Ovary (tissue), 10 donors: ENCODE measurements at places on chromosomes 5 and 9.

DNA sequence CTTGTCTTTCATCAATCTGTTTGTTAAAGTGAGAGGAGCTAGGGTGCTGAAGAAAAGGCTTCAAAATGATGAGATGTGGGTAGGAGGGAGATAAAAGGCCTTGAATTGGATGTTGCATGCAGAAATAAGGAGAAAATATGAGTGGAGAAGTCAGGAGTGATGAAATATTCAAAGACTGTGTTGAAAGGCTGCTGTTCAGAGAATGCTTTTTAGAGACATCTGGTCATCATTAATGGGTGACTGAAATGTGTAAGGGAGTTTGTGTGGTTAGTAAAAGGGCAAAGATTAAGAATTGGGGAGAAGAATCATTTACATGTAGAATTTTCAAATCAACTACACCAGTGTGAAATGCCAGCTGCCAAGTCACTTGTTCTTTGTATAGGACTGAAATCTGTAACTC is 383.9 kb downstream of the MAT2B start:
- DNase-seq, result no peak

DNA sequence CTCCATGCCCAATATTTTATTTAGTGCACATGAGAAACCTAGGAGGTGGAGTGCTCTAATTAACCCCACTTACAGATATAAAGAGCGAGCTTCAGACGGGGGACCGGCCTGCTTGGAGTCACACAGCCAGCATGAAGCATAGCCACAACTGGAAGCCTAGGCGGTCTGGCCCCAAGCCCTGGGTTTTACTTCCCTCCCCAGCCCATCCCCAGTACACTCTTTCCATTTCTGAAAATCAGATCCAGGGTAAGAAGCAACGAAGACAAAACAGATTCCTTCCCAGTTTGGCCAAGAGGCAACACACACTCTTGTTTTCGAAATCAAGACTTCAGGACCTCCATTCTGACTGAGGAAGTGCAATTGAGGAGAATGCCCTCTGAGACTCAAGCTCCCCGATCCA is 27.1 kb downstream of the KCNMB1 start:
- no peak for DNase-seq

DNA sequence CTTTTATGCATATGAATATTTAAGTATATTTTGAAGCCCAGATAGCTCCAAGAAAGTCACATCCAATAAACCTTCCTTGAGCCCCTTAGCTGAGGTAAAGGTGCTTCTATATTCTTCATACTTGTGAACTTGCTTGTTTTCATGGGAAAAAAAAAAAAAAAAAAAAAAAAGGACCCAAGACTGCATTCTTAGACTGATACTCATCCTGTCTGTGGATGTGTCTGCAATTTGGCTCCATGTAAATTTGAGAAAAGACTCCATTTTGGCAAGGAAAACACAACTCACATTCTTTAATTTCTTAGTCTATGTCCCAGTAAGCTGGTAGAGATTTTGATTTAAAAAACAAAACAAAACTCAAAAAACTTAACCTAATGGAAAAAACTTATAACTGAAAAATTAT is 238.3 kb downstream of the FBXL17 start:
- DNase-seq, result no peak

DNA sequence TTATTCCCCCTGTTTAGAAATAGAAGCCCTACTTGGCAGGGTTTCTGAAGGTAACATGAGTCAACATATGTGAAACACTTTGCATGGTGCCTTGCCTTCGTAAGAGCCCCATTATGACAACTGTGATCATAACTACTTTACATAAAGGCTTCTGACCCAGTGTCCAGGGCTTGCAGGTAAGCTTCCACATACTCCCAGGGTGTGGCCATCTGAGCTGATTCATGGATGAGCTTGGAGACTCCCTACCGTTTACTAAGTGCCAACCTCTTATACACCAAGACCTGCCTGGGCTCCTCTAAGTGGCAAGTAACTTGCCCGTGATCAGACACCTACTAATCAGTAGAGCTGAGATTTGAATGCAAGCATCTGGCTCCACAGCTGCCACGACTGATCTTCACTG is 62.8 kb upstream of the C5orf58 start:
- DNase-seq, result no peak

- DNase-seq, result no peak
Observed at GRCh38 chr5:43304525-43304924, 8.7 kb downstream of the HMGCS1 start.

DNA sequence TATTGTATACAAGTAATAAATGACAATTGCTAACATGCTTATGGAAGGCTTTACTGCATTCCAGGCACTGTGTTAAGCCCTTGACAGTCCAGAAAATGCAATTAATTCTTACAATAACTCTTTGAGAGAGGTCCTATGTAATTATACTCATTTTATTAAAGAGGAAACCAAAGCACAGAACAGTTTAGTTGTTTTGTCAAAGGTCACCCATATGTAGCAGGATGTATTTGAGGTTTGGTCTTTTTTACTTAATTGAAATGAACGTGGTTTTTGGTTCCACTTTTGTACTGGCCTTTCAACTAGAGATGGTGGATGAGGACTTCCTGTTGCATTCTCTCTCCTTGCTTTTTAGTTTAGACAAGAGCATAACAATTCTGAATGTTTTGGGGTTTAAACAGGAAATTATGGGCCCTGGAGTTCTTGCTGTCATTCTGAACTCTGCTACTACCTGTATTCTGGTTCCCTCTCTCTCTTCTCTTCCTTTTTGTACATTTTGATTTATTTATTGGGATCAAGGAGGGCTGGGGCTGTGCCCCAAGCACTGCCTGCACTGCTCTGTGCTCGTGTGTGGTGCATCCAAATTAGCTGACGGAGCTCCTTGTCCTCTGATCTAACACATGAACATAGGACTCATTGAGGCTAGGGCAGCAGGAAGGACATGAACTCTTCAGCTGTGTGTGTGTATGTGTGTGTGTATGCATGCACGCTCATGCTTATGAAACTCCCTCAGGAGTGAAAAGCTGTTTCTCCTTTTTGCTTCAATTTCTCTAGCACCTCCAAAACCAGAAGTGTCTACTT is 47.4 kb downstream of the SLC28A3 start:
- DNase-seq, result no peak

GRCh38 chr5:1776831-1777230 is 22.8 kb downstream of the MRPL36 start:
- no peak for DNase-seq

DNA sequence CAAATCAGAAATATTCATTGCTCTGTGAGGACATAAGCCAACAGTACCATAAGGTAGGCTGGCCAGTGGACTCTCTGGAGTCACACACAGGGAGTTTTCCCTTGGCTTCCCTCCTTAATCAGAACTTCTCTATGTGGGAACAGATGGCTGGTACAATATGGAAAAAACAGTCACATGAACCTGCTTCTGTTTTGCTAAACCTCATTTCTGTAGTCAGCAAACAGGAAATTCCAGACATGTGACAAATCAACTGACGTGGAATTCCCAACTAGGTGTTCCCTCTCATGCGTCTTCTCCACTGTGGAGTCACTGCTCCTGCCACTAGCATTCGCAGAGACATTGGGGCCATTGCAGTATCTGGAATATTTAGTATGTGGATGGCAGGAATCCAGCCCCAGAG is 617.6 kb downstream of the KIF4B start:
- no peak for DNase-seq

- peak; percentile 23 for DNase-seq
Observed at GRCh38 chr5:178388386-178389025, 155.9 kb upstream of the PHYKPL start.

DNA sequence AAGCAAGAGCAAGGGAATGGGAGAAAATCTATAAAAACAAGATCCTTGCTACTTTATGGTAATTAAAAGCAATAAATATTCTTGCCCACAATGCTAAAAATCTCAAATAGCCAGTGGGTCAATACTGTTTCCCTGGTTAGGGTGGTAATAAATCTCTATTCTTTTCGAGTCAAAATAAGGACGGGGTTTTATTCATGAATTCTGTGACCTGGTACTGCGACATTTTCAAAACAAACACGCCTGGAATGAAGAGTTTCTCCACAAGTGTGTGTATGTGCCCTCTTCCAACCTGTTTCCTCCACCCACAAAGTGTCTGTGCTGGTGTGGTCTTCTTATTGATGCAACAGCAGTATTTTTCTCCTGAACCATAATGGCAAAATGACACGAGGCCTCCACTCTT is 358.8 kb upstream of the BRINP1 start:
- no peak for DNase-seq

DNA sequence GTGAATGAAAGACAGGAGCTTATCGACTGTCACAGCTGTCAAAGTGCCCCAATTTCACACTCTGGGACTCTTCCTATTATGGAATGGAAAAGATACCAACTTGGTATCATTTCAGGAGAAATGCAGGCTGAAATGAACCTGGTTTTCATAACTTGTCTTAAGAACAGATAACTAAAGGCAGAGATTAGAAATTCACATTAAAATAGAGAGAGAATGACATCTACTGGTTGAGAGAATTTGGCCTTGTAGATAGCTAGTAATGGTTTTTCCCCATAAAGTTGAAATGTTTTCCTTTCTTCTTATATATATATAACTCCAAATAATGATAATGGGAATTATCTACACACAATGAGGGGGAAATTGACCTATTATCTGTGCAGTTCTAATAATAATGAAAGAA is 600.2 kb upstream of the CCNG1 start:
- no peak for DNase-seq

- no peak for DNase-seq
Observed at GRCh38 chr5:164721656-164722055, 1216.2 kb downstream of the MAT2B start.

DNA sequence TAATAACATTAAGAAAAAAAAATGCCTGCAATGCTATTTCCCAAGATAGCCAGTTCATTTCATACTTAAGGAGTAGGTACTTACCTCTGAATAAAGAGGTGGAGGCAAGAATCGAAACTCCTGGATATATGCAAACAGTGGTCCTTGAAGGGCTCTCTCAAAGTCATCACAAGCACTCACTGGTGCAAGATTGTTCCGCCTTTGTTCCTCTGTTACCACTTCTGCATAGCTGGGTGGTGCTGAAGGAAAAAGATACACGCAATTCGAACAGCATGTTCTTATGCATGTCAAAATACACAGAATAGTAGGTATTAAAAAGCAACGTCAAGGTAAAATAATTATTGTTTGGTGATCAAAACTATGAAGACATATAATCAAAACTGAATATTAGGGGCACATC is 9.5 kb downstream of the ARRDC3 start:
- DNase-seq, result no peak

- DNase-seq, result no peak
Observed at GRCh38 chr5:106258591-106259125, 1412.1 kb downstream of the EFNA5 start.

DNA sequence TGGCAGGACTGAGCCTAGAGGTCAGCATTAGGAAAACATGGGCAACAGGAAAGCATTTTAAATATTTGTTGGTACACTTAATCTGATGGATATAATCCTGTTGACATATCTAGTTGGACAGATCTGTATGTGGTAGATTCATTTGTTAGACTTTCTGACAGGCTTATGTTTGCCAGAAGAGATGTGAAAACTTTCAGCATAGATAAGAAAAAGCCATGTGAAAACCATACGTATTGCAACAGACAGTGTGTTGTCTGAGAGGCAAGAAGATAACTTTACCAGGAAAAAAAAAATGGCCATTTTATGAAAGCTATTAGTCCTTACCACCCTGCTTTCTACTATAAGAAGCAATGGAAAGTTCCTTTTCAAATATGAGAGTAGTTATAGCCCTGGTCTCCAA is 1902.2 kb upstream of the C9orf72 start:
- no peak for DNase-seq

DNA sequence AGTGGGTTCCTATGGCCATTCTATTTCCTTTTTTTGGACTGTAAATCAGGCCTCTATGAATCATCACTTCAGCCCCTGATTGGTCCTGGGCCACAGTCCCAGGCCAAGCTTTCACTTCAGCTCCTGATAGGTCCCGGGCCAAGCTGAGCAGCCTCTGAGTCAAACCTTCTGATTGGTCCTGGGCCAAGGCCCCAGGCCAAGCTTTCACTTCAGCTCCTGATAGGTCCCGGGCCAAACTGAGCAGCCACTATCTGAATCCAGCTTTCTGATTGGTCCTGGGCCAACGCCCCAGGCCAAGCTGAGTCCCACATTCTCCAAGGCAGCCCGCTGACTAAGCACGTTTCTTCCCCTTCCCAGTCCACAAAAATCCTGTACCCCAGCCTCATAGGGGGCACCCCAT is 1972.9 kb upstream of the ACO1 start:
- no peak for DNase-seq

DNA sequence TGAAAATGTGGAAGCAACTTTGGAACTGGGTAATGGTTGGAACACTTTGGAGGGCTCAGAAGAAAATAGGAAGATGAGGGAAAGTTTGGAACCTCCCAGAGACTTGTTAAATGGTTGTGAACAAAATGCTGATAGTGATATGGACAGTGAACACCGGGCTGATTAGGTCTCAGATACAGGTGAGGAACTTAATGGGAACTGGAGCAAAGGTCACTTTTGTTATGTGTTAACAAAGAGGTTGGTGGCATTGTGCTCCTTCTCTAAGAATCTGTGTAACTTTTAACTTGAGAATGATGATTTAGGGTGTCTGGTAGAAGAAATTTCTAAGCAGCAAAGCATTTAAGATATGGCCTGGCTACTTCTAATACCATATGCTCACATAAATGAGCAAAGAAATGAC is 36.4 kb upstream of the CXCL14 start:
- DNase-seq, result no peak

GRCh38 chr5:170466988-170467707 is 36.7 kb upstream of the KCNIP1 start:
- no peak for DNase-seq

DNA sequence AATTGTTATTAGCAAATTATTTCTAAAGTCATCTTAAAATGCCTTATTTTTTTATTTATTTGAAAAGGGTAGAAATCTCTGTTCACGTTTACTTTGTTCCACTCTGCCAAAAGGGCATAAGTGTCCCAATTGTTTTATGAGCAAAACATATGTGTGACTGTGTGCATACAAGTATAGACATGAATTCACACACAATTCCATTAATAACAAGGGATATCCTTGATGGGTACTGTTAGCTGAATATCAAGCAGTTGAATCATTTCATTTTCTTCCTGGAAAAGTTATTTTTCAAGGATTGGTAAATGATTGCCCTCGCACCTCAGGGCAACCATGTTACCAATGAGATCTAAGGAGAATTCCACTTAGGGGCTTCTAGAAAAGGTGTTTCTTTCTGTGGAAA is 92.1 kb upstream of the TAF11L2 start:
- DNase-seq, result no peak

DNA sequence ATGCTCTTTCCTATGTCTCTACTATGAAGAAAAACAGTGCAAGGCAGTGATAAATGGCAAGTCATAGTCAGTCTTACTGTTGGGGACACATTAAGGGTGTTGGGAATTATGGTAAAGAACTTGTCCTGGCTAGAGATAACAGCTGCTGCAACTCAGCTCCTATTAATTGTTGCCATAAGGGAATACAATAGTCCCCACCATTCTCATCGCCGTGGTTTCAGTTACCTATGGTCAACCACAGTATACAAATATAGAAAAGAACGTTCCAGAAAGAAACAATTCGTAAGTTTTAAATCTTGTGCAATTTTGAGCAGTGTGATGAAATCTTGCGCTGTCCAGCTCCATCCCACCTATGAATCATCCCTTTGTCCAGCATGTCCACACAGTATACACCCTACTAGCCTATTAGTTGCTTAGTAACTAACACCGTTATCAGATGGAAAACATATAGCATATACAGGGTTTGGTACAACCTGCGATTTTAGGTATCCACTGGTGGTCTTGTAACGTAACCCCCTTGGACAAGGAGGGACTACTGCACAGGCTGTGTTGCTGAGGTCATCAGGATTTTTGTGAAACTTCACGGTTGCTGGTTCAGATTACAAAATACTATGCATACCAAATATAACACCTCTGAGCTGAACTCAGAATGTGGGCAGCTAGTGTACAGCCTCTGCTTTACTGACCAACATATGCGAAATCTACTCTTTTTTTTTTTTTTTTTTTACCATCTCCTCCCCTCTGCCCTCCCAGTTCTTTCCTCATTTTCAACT is 53.5 kb downstream of the ZFR start:
- DNase-seq, result peak; percentile 37
